ENCODE measurements at places on chromosomes 16 and 17.

DNA sequence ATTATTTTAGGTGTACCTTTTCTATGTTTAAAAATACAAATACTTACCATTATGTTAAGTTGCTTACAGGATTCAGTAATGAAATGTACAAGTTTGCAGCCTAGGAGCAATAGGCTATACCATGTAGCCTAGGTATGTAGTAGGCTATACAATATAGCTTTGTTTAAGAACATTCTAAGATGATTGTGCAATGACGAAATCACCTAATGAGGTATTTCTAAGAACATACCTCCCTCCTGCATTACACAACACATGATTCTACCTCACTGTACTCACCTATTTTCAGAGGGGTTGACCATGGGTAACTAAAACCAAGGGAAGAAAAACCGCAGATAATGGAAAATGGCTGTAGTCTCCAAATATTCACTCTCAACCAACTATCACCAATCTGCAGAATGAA is 35.3 kb upstream of the TBC1D3K start:
- DNase-seq, result no peak

- no peak for DNase-seq
Measured at GRCh38 chr16:81626181-81626674, 152.9 kb upstream of the PLCG2 start.

GRCh38 chr17:81445642-81446503 is 50.6 kb downstream of the BAHCC1 start:
- DNase-seq, result no peak

DNA sequence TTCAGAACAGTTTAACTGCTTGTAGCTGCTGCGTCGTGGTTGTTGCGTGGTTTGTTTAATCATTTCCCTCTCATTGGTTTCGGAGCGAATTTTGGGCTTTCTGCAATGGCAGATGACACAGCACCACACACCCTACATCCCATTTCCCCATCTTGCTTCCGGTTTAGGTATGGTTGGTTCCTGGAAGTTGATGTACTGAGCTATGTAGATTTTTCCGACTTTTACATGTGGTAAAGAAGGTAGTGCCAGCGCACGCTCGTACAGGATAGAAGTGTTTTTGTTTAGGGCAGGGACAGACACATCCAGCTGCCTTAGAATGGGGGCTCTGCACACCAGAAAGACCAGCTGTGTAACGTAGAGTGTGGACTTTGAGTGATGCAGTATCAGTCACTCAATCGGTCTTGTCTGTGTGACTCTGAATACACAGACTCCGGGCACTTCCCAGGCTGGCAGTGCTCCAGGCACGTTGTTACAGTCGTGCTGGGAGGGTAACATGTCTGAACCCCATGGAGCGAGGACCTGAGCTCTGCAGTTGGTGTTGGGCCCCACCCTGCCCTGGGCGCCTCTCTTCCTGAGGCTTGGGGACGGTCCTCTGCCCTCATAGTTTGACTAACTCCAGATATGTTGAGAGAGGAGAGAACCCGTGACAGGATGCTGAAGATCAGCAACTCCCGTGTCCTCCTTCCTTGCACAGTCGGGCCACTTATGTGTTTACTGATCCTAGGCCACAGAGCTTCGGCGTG is 172.0 kb upstream of the CHMP6 start:
- no peak for DNase-seq

GRCh38 chr16:4913130-4913773 is 23.7 kb downstream of the PPL start:
- no peak for DNase-seq

DNA sequence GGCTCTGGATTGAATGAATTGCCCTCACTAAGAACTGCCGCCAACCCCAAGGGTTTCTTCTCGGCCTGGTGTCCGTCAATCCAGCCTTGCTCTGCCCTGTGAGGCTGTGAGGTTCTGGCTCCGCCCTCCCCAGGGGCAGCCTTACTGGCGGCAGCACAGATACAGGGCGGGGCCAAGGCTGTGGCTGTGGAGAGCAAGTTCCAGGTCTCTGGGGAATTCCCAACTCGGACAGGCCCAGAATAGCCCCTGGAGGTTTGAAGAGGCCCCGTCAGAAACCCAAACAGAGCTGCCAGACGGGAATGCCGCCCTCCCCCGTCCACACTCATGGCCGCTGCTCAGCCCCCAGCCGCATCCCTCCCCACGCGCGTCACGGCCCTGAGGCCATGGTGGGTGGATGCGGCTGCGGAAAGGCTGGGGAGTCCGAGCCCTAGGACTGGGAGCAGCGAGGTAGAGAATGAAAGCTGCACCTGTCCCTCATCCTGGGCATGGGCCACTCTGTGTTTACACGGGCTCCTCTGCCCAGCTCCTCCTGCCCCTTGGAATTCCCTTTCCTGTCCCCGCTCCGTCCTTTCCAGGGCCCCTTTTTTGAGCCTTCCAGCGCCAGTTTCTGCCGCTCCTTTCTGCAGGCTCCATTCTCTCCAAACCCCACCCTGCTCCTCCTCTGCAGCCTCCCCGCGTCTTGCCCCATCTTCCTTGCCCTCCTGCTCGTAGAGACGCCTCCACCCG is 660 bp upstream of the PRRT2 start:
- DNase-seq, result peak; percentile 93

- peak; percentile 48 for DNase-seq
Measured at GRCh38 chr16:2983706-2984136, 3.5 kb upstream of the PKMYT1 start.

DNA sequence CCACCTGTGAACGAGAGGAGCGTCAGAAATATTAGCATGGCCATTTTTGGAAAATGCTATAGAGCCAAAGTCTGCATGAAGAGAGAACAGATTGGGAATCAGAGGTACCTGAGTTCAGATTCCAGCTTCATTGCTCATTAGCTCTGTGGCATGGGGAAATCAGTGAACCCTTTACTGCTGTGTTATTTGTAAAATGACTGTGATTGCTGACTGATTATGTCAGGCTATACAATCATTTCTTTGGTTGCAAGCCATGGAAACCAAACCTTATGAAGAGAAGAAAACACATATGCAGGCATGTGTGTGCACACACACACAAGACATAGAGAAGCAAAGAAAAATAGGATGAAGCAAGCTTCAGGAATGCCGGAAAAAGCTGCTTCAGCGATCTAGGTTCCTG is 101.4 kb upstream of the HSBP1 start:
- no peak for DNase-seq

GRCh38 chr17:66169839-66170238 is 22.1 kb downstream of the CEP112 start:
- no peak for DNase-seq

DNA sequence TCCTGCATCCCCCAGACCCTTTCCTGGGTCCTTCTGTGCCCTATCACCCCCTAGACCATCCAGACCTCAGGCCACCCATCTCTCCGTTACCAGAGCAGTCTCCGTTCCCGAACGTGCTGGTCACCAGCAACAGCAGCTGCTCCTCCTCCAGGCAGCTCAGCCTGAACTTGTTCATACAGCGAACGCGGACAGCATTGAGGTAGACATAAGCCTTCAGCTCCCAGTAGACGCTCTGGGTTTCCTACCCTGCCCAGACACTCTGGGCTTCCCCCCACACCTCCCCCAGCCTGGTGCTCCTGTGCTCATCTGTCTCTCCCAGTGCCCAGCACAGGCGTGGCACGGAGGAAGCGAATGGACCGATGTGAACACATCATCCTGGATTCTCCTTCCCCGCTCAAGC is 41.6 kb upstream of the RNFT1 start:
- no peak for DNase-seq

GRCh38 chr17:29060475-29060874 is 17.5 kb downstream of the PIPOX start:
- DNase-seq, result no peak

GRCh38 chr16:84532855-84533486 is 28.5 kb upstream of the MEAK7 start:
- DNase-seq, result no peak

DNA sequence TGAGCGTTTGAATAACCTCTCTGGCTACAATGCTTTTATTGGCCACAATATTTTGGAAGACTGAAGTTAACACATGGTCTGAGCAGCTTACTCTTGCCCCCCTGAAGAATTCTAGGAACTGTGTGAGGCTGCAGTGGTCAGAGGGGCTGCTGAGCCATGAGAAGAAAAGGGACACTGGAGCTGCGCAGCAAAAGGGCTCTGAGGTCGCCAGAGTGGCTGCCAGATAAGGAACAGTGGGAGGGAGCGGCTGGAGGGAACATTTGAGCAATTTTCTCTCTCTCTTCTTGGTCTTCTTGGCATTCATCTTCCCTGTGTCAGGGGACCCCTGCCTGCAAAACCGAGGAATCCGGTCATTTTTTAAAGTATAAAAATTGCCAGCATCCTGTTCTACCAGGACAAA is 66.1 kb downstream of the CPPED1 start:
- no peak for DNase-seq

DNA sequence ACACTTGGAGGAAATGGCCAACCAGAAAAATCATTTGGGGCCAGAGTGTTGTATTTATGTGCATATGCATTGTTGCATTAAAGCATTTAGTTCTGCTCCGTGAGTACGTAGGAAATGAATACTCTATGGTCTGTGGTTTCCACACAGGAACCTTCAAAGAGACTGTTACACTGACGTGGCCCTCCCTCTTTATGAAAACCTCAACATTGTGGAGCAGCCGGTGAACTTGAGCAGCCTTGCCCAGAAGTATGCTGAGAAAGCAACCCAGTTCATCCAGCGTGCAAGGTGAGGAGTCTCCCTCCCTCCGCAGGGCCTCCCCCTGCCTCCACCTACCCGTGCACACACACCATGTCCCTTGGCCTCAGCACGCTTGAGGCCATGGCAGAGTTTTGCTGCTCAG is 65.2 kb downstream of the ARSG start:
- peak; percentile 84 for DNase-seq

Measured in astrocyte of the cerebellum (primary cell).